Urothelium cell line (cell line): ENCODE measurements at places on chromosomes 1 and 21.

- no peak for DNase-seq
Observed at GRCh38 chr21:39373634-39374033, 24.7 kb upstream of the HMGN1 start.

- DNase-seq = no peak
Observed at GRCh38 chr1:70277875-70278274, 56.7 kb downstream of the SRSF11 start.

GRCh38 chr1:218991089-218991488 is 182.6 kb upstream of the LYPLAL1 start:
- no peak for DNase-seq

GRCh38 chr1:46043458-46044017 is 88.9 kb downstream of the PIK3R3 start:
- no peak for DNase-seq

GRCh38 chr1:185727726-185728125 is 6.5 kb upstream of the HMCN1 start:
- no peak for DNase-seq

DNA sequence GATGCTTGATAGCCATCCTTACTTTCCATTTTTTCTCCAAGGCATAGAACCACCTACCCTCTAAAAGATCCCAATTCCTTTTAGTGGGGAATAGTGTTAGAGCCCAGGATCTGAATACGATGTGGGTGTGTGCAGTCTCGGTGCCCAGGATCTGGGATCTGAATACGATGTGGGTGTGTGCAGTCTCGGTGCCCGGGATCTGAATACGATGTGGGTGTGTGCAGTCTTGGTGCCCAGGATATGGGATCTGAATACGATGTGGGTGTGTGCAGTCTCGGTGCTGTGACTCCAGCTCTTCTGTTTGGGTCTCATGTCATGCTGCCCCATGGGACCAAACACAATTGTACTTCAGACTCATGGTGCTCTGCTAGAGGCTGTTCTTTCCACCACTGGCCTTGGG is 265.5 kb downstream of the TRABD2B start:
- no peak for DNase-seq

DNA sequence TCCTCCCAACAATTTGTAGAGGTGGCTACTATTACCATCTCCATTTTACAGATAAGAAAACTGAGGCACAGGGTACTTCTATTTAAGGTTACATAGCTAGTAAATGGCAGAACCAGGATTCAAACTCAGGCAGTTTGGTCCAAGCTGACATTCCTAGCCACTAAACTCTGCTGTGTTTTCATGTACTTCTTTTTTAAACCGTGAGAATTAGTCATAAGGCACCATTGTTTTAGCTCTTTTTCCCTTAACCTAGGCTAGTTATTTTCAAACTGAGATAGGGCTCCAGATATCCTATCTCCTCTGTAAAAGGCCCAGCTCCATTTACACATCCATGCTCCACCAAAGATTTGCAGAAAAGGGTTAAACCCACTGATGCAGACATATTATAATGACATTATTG is 92.9 kb downstream of the PTPN14 start:
- DNase-seq = no peak

GRCh38 chr1:177794376-177794991 is 175.4 kb downstream of the SEC16B start:
- DNase-seq = no peak

GRCh38 chr1:152014943-152015342 is 21.3 kb upstream of the S100A10 start:
- no peak for DNase-seq

DNA sequence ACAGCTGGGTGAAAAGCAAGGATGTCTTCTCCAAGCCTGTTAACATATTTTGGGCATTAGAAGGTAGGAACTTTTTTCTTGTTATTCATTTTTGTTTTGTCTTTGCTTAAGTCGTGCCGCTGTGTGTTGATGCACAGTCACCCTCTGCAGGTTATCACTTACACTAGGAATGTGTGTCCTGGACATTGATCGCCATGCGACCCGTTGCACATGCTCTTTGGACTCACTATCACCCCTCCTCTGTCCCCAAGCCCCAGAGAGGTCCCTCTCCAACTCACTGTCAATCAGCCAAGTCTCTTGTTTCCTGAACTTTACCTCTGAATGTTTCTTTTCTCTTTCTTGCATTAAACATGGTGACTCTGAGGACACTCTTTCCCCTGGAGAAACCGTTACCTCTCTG is 40.0 kb upstream of the CD101 start:
- DNase-seq = no peak

DNA sequence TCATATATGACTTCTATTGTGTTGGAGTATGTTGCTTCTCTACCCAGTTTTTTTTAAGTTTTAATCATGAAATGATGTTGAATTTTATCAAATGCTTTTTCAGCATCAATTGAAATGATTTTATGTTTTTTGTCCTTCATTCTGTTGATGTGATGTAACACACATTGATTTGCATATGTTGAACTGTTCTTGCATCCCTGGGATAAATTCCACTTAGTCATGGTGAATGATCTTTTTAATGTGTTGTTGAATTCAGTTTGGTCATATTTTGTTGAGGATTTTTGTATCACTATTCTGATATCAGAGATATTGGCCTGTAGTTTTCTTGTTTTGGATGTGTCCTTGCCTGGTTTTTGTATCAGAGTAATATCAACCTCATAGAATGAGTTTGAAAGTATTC is 46.6 kb upstream of the CD55 start:
- no peak for DNase-seq
